ENCODE measurements at places on chromosomes 7 and 10.
A peak's percentile ranks its signal among the peaks of the same experiment; 100 is the strongest.

GRCh38 chr7:26512737-26513136, 221.1 kb downstream of the SNX10 start:
- no peak for DNase-seq

DNA sequence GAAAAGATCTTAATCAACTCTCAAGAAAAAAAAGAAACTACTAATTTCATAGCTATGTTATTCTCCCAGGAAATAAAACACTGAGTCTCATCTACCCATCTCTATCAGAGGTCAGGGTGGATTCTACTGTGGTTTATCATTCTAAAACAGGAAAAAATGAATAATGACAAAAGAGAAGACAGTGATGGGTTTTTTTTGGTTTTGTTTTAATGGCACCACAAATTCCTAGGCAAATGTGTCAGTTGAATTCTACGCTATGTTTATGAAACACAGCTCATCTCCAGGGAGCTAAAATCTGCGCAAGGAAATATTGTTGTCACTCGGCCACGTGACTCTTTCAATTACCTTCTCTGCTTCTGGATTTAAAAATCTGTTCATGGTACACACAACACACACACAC, 393.4 kb upstream of the SORCS1 start:
- no peak for DNase-seq

DNA sequence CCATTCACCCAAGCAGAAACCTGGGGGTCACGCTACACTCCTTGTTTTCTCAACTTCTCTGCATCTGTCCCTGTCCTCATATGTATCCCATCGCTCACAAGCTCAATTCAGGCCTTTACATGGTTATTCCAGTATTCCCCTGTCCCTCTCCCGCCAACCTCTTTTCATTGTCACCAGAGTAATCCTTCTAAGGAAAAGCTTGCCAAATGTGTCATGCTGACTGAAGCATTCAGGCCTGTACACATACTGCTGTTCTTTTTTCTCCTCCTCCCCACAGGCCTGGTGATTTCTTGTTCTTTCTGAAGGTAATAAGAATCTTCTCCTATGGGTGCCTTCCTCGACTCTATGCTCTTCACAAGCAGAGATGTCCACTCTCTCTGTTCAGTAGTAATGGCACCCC, 282.2 kb downstream of the PHTF2 start:
- DNase-seq, result no peak

DNA sequence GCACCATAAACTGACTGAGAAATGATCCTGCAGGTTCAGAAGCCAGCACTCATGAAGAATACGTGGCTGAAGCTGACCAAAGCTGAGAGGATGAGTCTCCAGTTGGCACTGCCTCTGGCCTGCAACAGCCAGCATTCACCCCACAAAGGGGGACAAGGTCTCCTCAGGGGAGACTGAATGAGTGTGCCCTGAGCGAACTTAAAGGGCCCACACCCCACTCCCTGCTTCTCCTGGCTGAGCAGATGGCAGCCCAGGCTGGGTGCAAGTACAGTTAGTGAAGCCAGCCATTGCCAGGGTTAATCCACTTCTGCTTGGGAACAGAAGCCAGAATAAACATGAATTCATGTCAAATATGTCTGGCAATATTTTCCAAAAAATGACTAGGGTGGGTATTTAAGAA, 98.1 kb downstream of the PPP1R17 start:
- DNase-seq, result no peak

DNA sequence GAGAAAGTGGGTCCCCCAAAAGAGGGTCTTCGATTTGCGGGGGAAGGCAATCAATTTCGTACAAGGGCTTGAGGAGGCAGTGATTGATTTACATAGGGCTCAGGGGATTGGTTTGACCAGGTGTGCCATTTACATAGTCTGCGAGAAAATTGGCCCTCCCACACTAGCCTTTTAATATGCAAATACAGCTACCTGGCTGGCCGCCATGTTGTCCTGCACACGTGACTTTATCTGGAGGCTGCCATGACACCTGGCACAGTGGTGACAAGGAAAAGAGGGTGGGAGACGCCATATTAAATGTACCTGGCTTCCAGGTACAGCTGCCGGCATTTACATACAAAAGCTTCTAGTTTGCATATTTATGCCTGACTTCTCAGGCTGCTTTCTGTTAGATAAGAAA, 1577.2 kb upstream of the LRRTM3 start:
- DNase-seq, result peak; percentile 67

DNA sequence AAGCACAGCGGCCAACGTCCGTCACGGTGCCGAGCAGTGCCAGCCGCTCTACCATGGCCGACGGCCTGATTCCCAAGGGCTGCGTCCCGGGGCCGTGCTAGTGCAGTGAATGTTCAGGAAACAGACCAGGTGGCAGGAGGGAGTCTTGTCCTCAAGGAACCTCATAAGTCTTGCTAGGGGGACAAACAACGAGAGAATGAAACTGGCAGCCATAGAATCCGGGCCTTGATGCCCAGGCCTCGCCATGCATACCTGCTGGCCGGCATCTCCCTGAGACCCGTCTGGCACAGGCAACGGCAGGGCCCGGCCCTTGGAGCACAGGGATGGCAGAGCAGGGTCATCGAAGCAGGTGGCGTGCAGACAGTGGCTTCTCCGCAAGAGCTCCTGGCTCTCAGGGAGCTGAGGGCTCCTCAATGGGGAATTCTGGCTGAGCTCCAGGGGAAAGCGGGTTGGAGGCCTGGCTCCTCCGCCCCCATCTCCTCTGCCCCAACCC, 58.8 kb downstream of the DIP2C start:
- no peak for DNase-seq

DNA sequence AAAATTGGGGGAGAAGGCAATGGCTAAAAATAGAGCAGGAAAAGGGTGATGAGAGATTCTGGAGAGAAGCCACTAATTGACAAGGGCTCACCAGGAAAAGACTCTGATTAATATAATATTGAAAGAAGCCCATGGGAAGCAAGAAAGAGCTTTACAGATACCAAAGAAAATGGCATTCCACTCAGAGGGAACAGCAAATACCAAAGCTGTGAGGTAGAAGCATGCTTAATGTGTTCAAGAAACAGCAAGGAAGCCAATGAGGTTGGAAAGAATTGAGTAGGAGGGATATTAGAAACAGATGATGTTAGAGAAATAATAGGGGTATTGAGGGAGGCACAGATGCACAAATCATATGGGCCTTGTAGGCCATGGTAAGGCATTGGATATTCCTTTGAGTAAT, 130.1 kb downstream of the MYO3A start:
- DNase-seq, result no peak

- no peak for DNase-seq
Observed at GRCh38 chr10:79926037-79926436, 22.9 kb downstream of the SFTPD start.

DNA sequence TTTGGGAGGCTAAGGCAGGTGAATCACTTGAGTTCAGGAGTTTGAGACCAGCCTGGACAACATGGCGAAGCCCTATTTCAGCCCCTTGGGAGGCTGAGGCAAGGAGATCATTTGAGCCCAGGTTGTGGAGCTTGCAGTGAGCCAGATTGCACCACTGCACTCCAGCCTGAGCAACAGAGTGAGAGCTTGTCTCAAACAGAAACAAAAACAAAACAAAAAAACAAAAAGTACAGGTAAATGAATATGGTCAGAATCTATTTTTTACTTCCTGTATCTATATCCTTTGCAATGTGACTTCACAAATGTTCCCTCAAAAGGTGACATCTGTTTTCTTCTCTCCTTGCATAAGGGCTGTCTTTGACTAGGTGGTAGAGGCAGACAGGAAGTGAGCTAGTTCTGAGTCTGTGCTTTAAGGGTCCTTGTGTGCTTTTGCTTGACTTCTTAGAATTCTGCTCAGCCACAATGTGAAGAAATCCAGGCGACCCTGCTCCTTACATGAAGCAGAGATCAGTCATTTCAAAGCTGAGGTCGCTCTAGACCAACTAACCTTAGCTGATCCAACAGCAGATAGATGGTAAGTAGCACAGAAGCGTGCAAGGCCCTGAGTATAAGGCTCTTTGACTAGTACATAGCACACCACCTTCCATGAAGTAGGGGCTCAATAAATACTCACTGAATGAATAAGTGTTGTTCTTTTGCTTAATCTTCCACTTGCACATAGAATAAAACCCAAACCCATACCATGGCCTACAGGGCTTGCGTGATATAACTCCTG, 423.2 kb upstream of the PCDH15 start:
- DNase-seq, result no peak

- no peak for DNase-seq
Observed at GRCh38 chr7:17771901-17772408, 168.3 kb downstream of the SNX13 start.

DNA sequence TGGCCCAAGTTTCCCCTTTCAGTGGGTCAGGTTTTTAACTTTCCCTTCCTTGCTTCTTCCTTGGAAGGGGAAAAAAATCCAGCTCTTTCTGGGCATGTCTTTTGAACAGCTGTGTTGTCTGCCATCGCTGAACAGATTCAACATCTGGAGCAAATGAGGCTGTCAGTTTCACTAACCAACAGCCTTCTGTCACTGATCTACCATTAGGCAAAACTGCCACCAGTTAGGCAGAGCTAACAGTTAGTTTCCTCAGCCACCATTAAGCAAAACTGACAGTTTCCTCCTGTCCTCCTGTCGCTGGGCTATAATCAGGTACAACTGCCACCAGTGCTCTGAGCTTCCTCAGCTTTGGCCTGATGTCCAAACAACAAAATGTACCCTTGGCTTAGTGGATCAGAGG, 81.9 kb downstream of the NPTX2 start:
- no peak for DNase-seq

GRCh38 chr7:631291-631711, 95.2 kb upstream of the DNAAF5 start:
- no peak for DNase-seq

DNA sequence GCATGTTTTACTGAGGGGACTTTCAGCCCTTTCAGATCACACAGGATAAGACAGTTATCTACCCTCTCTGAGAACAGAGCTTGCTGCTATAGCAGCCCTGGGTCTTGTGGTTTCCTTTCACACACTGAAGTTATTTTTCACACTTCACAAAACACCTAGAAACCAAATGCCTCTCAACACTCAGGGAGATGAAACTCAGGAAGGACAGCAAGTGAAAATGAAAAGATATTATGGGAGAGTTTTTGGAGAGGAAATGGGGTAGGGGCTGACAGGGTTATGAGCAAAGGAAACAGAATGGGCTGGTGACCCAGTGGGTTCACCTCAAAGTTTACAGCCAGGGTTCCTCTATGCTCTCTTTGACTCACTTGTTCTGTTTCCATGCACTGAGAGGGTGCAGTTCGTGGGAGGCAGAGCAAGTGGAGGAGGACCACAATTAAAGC, 17.0 kb upstream of the GIMAP2 start:
- no peak for DNase-seq

DNA sequence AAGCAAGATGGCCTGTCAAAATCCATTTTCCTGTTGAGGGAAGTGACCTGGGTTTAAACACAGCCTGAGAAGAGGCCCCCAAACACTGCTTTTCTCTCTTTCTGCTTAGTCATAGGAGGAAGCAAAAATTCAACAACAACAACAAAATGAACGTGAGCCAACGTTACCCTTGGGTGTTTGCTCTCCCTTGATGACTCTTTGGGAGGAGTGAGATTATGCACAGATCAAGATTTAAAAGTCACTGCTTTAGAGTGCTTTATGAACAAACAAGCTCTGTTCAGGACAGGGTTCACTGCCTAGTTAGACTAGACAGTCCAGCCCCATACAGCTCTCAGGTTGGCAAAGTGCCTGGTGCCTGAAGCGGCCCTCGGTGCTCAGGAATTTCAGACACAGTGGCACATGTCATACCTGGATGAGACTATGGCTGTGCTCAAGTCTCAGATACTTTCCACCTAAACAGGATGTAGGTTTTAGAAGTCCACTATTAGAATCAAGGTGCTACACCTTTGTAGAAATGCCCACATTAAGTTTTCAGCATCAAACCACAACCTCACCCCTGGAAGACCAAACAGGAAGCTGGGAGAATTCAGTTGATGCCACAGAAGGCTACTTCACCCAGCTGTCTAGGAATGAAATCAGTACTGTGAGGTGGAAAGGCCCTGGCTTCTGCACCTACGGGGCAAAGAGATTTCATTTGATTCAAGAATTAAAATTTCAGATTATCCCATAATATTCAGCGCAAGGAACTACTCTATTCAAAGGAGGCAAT, 38.7 kb downstream of the DENND11 start:
- peak; percentile 91 for DNase-seq

DNA sequence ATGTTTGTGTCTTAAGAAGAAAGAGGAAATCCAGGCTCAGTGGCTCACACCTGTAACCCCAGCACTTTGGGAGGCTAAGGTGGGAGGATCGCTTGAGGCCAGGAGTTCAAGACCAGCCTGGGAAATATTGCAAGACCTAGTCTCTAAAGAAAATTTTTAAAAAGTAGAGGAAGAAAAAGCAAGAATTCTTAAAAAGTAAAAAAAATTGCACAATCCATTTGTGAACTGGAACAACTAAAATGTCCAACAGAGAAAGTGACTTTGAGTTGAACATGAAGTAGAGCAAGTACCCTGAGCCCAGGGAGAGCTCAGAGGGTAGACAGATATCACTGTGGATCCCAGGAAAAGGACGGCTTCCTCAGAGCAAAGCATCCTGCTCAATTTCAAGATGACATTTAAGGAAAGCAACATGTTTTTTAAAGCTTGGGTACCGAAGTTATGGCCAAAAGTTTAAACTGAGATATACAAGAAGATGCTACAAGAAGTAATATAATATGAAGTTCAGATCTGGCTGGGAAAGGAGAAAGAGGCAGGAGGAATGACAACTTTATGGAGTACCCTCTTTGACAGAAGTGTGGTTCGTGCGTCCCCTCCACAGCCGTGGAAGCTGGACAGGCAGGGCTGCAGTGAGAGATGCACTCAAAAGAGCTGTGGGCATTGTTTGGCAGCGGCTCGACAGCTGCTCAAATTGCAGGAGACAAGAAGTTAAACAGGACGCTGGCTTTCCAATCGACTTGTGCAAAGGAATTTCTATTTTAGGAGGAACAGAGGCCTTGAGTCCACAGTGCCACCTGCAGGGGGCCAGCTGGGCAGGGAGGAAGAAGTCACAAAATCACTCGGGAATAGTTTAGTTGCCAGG, 201.3 kb downstream of the JCAD start:
- DNase-seq, result peak; percentile 81

GRCh38 chr7:29442146-29442545, 121.5 kb upstream of the PRR15 start:
- DNase-seq, result peak; percentile 54

GRCh38 chr10:103145046-103145445, 48.0 kb downstream of the NT5C2 start:
- DNase-seq, result no peak
